Left lung (tissue), 14 donors: ENCODE measurements at places on chromosomes 3 and 15. TPM values are rescaled to one million over a fixed set of nuclear protein-coding genes. Genes with fewer than 3 reads are reported as not detected.

DNA sequence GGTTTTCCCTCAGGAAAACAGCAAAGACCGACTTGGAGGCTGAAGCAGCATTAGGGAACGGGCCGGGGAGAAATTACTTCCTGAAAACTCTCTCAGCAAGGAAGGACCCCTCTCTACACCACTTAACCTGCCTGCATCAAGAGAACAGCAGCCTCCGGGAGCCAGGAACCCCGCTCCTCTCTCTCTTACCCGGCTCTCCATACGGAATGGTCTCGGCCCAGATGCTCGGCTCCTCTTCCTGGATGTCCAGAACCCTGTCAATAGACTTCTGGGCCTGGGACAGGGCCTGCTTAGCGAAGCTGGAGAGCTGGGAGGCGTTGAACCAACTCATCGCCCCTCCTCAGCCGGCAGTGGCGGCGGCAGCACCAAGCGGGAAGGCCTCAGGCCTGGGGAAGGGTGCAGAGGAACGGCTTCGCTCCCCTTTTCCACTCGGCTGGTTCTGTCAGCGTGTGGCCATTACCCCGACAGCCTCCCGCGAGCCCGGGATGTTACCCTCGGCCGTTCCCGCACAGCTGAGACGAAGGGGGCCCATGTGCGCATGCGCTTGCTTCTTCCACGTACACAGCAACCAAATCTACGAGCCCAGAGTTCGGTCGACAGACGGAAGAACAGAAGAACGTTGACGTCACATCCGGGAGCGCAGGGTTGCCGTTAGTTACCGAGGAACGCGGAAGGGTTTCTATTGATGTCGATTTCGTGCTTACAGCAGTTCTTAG lies at the start of gene TMF1:
TMF1 (minus strand) TSS at position 578 of the 716 bp plus-strand sequence; CDS start at position 331, 247 bp downstream.
- DNase-seq = peak; percentile 98

DNA sequence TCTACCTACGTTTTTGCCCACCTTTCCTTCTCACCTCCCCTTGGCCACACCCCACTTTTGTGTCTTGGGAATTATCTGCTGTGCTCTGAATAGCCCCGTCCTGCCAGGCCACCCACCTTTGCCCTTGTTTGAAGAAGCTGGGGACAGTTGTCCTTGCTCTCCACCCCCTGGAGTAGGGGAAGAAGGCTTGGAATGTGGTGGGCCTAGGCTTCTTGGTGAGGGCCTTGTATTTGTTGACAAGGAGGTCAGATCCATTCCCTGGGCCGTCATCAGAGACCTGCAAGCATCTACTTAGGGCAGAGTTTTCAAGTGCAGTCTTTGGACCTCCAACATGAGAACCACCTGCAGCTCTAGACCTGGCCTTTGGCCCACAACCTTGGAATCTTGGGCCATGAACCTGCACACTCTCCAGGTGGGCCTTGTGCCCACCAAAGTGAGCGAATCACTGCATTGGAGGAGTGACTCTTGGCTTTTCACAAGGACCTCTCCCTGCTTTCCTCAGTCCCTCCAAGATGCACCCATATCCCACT lies 160.6 kb downstream of the APBA2 start:
- DNase-seq = no peak

GRCh38 chr3:150798122-150798618 lies 35.2 kb upstream of the SIAH2 start:
- no peak for DNase-seq

GRCh38 chr3:167742338-167742737 lies 6.8 kb downstream of the SERPINI1 start:
- DNase-seq = no peak

DNA sequence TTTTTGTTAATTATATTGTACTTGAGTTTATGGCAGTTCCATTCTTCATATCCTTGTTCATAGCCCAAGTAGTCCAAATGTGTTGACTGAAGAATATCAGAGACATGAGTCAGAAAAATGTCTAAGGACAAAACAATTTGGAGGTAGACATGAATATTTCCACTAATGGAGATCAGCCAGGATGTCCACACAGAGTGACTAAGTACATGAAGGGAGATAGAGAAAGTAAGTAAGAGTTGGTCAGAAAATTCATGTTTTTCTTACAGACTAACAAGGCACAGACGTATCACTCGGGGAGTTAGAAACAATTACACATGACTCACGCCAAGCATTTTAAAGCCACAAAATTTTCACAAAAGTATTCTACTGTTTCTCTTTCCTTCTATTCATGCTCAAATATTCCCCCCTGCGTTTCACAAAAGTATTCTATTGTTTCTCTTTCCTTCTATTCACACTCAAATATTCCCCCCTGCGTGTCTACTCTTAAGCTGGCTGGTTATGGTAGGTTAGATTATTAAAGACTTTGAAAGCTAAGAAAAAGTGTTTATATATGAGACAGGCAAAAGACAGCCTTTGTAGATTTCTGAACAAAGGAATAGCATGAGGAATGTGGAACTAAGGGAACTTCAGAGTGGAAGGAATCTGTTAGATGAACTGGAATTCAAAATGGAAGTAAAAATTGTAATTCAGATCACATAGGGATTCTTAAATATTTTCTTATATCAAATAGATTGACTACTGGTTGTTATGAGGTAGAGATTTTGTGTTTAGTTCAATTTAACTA lies 648.7 kb upstream of the CCDC54 start:
- no peak for DNase-seq

Gene IQCF5
- polyA plus RNA-seq = not detected

Gene SLC22A13
- polyA plus RNA-seq = 0.42 TPM
